ENCODE measurements at places on chromosomes 6 and 20.
A peak's percentile ranks its signal among the peaks of the same experiment; 100 is the strongest.

DNA sequence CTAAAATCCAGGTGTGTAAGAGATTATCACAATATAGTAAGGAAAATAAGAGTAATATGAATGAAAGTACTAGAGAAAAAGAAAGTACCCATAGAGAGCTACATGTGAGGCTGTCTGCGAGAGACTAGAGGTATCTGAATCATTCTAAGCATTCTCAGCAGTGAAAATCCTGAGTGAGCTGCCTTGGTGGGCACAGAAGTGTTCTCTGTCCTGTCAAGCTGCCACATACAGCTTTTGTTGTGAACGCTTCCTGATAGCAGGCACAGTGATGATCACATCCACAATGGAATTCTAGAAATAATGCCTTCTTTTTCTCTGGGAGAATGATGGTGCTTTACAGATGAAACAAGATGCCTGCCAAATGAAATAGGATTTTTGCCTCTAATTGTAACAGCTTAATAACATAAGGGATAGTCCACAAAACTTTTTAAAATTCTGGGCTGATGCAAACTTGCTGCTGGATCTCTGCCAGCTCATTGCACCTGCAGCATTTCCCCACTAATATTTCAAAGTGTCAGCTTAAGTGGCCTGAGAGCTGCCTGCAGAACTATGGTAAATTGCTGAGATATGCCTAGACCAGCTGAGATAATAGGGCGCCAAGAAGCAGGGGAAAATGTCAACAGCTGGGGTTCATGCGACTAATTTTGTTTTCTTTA, 620.5 kb downstream of the DOK5 start:
- no peak for DNase-seq

DNA sequence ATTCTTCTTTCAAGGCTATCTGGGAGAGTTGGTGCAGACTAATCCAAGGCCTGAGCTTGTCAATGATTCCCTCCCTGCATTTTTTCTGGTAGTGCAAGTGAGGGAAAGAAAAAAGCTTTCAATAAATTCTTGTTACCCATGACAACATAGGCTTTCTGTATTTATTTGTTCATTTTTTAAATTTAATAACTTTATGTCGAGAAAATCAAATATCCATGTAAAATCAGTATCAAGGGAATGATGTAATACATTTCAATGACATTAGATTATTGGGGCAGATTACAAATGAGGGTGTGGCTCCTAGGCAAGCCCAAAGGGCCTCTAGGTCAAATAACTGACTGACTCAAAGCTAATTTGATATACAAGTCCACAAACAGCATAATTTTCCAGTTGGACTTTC, 104.0 kb downstream of the GJA1 start:
- no peak for DNase-seq

- peak; percentile 91 for DNase-seq
Measured at GRCh38 chr6:9126878-9127560, 691.7 kb upstream of the SLC35B3 start.

DNA sequence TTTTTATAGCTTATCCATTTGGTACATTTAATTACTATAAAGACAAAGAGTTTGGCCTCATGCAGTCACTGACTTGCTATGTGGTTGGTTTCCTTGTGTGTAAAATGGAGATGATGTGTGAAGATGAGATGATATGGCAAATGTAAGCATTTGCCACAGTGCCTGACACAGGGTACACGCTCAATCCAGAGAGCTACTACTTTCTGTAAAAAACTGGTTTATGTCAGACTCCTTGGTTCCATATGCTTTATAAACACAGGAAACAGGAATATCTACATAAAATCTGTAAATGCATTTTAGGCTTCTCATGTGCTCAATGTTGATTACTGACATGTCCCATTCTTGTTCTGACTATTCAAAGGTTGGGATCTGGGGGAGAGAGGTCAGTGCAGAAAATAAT, 10.4 kb downstream of the HIVEP1 start:
- no peak for DNase-seq

- peak; percentile 16 for DNase-seq
Measured at GRCh38 chr6:9252799-9253198, 817.5 kb upstream of the SLC35B3 start.

DNA sequence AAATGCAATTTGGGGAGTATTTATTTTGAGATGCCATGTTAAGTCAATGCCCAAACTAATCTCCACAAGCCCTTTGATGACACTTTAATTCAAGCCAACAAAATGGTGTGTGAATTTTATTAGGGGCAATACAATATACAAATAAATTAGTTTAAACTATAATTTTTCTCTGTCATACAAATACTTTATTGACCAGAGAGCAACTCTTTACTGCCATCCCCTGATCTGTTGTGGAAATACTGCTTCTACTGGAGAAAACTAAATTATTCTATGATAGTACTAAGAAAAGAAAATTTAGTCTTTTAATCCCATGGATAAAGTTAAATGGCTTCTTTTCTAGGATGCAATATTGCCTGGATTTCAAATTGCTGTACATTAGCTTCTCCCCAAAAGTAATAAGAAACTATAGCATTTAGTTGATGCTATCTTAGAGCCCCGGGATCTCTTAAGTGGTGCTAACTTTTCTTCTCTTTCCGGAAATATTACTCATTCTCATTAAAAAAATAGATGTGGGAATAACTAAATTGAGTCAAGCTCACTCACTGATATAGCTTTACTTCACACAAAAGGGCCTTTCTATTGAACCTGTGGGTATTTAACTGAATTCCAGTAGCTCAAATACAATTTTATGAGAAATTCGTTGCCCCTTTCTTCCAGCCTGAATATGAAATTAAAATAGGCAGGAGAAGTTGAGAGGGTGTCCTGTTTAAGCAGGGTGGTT, 49.2 kb downstream of the SMPDL3A start:
- DNase-seq: peak; percentile 4

DNA sequence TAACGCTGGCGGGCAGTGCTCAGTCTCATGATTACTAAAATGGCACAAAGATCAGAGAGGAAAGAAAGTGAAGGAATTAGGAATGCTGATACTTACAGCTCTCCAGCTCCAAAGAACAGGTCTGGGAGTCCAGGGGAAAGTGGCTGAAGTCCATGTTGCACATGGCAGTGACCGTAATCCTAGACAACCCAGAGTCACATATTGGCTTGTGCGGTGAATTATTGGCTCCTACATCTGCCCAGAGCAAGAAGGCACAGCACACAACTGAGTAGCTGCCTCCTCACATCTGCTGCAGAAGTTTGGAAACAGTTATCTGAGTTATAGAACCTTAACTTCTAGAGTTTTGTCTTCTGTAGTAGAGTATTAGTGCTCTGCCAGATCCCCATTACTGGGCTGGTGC, 47.2 kb downstream of the GABRR2 start:
- no peak for DNase-seq

GRCh38 chr6:52511572-52512151, 65.2 kb downstream of the TRAM2 start:
- peak; percentile 70 for DNase-seq

- DNase-seq: peak; percentile 50
Measured at GRCh38 chr20:44526129-44526528, 4.3 kb upstream of the SERINC3 start.

- DNase-seq: peak; percentile 64
Measured at GRCh38 chr6:76852776-76853175, 610.5 kb downstream of the HTR1B start.

GRCh38 chr6:7087491-7087979, 20.2 kb upstream of the RREB1 start:
- DNase-seq: no peak

DNA sequence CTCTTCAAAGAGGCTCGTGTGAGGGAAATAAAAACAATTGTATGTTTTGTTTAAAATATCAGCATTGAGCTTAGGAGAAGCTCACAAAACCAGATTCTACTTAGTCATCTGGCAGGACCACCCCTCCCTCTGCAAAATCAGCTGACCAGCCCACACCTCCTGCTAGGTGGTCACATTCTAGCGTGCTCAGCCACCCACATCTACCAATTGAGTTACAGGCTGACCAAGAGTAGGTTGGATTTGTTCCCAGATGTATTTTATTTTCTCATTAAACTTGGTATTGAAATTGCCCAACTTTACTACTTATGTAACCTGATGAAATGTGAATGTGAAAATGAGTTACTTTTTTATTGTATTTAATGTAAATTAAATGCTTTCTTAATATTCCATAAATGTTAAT, 56.2 kb downstream of the SLC22A2 start:
- DNase-seq: no peak

DNA sequence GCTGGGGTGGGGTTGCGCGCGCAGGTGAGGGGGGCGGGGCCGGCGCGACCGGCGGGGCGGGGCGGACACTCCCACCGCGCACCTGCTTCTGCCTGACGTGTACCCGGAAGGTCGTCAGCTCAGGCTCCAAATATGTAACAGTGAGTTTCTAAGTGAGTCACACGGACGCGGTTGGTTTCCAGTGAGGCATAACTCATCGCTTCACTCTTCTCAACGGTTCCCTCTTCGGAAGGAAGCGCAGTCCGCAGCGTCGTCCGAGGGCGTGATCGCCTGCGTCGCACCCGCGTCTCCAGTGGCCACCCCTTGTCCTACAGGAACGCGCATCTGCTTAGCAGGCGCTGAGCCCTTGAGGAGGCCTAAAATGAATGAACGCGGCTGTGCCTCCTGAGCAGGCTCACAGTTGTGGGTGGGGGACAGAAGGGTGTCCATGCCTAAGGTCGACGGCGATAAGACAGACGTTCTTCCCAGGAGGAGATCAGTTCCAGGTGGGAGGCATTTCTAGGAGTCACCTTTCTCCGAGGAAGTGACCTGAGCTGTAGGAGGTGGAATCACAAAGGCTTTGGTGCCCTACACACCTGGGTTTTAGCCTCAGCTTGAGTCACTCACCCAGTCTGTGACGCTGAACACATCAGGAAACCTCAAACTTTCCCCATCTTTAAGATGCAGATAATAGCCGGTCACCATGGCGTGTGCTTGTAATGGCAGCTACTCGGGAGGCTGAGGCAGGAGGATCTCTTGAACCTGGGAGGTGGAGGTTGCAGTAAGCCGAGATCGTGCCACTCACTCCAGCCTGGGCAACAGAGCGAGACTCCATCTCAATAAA, 50.9 kb upstream of the EZR start:
- peak; percentile 94 for DNase-seq

GRCh38 chr20:16317445-16318362, 255.5 kb downstream of the KIF16B start:
- no peak for DNase-seq

- DNase-seq: peak; percentile 37
Measured at GRCh38 chr6:113636357-113636824, 220.8 kb upstream of the MARCKS start.

- DNase-seq: no peak
Measured at GRCh38 chr6:45961125-45961524, 54.5 kb downstream of the CLIC5 start.

- DNase-seq: no peak
Measured at GRCh38 chr6:168887621-168888020, 366.0 kb downstream of the THBS2 start.

- no peak for DNase-seq
Measured at GRCh38 chr6:125022391-125022989, 60.3 kb downstream of the RNF217 start.

- DNase-seq: no peak
Measured at GRCh38 chr20:44750081-44750805, 4.6 kb downstream of the KCNK15 start.

GRCh38 chr6:132598473-132598872, 8.9 kb upstream of the TAAR5 start:
- DNase-seq: peak; percentile 15
